ENCODE measurements at places on chromosomes 13 and 19.
A peak's percentile ranks its signal among the peaks of the same experiment; 100 is the strongest.

- DNase-seq = no peak
Measured at GRCh38 chr19:4090356-4091220, 23.9 kb upstream of the ZBTB7A start.

DNA sequence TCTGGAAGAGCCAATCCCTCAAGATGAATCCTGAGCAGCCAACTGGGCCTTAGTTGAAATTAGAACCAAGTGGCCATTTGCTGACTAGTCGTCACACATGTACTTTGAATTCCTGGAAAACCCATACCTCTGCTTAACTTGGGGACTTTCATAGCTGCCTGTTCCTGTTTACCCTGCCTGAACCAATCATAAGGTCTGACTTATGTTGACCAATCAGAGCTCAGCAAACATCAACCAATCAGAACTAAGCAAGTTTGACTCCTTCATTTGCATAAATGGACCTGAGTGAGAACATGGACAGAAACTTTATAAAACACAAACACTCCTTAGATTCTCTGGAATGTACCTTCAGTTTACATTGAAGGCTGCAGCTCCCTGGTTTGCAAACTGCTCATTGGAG, 50.8 kb downstream of the LATS2 start:
- no peak for DNase-seq

DNA sequence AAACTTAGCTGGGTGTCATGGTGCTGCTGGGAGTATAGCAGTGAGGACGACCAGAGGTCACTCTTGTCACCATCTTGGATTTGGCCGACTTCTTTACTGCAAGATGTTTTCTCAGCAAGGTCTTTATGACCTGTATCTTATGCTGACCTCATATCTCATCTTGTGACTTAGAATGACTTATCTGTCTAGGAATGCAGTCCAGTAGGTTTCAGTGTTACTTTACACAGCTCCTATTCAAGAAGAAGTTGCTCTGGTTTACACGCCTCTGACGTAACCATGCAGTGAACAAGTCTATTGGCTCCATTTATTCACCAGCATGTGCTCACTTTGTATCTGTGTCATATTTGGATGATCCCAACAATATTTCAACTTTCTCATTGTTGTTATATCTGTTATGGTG, 26.7 kb downstream of the ZNF850 start:
- DNase-seq = no peak

DNA sequence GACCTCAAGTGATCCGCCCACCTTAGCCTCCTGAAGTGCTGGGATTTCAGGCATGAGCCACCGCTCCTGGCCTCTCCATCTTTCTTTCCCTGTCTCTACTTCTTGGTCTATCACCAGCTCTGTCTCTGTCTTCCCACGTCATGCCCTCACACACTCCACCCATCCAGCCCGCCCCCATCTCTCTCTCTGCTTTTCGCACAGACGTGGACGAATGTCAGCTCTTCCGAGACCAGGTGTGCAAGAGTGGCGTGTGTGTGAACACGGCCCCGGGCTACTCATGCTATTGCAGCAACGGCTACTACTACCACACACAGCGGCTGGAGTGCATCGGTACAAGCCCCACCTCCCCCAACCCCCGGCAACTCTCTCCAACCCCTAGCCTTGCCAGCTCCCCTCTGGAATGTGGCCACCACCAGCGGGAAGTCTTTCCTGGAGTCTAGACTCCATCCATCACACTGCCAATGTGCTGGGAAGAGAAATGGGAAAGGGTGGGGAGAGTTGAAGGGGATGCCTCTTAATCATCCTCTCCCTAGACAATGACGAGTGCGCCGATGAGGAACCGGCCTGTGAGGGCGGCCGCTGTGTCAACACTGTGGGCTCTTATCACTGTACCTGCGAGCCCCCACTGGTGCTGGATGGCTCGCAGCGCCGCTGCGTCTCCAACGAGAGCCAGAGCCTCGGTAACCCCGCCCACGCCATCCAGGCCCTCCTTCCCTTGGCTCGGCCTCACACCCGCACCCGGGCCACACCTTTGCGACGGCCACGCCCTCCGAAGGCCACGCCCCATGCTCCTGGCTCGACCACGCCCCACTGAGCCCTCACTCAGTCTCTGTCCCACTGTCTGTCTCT, 22.5 kb downstream of the LTBP4 start:
- DNase-seq = peak; percentile 93

DNA sequence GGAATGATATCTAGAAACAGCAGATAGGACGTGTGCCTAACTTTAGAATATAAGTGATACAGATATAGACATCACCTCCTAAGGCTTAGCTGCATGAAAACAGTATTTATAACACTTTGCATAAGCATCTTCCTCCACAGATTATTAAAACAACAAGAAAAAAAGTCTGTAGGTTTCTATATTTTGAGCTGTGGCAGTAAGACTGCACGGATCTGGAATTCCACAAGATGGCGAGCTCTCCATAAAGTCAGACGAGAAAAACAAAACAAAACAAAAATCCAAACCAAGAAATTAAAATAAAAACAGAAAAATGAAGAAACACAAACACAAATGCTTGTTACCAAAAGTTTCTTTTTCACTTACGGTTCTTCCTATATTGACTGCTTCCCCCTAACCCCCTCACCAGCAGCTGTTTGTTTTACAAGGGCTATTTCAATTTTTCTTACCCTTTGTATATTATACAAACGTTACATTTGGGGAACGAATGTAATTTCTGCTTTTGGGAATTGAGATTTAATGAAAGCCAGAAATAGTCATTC, 285.8 kb downstream of the MYO16 start:
- no peak for DNase-seq

DNA sequence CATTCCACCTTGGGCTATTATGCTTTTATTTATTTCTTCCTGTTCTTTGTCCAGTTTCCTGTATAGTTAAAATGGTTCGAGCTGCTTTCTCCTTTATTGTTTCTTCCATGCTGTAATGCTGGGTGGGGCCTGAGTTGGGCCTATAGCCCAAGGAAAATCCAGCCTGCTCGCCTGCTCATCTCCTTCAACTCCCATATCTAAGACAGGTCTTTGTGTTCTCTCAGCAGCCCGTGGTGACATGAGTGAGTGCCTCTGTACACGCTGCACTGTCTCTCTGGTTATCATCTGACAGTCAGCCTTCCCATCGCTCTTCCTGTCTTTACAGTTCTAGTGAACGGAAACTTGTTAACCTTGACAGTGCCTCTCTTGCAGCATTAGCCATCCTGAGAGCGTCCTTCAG, 221.9 kb upstream of the SLC10A2 start:
- DNase-seq = no peak

GRCh38 chr19:45972947-45973540, 621 bp downstream of the NOVA2 start:
- DNase-seq = no peak

DNA sequence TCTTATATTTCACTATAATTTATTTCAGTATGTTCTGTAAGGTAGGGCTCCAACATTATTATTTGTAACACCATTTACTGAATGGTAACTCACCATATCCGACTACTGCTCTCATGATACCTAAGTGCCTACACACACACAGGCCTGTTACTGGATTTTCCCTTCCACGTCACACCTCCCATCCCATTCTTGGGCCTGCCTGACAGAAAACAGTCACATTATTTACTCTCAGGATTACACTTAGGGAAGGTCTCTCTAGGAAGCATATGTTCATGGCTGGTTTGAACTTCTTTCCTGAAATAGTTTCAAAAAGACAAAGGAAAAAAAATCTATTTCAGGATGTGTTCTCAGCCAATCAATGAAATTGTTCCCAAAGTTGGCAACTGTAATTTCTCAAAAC, 102.3 kb upstream of the DOCK9 start:
- no peak for DNase-seq

GRCh38 chr13:101841698-101842097, 389.2 kb downstream of the ITGBL1 start:
- DNase-seq = no peak

DNA sequence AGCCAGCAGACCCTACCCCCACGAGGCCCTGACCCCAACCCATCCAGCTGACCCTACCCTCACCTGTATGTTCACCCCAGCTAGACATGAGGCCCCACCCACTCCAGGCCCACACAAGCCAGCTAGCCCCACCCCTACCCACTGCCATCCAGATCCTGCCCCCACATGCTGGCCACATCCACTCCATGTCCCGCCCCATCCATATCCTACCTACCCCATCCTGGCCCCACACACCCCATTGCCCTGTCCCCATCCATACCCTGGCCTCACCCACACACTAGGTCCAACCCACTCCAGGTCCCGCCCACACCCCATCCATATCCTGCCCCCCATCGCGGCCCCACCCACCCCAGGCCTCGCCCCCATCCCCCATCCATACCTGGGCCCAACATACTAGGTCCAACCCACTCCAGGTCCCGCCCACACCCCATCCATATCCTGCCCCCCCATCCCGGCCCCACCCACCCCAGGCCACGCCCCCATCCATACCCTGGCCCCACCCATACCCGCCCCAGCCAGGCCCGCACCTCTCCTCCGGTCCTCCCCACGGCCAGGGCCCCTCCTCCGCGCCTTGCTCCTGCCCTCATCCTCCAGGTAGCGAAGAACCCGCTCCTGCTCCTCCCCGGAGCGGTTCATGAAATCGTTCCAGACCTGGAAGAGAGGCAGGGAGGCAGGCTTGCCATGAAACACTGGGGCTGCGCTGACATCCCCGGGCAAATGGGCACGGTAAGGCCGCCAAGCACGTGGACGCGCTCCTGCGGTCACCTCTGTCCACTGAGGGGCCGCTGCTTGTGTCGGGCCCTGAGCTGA, 7.2 kb downstream of the RNU6-9 start:
- no peak for DNase-seq

- no peak for DNase-seq
Measured at GRCh38 chr19:5948752-5949564, 29.0 kb downstream of the RANBP3 start.

GRCh38 chr19:756821-757688, 6.1 kb downstream of the MISP start:
- no peak for DNase-seq

DNA sequence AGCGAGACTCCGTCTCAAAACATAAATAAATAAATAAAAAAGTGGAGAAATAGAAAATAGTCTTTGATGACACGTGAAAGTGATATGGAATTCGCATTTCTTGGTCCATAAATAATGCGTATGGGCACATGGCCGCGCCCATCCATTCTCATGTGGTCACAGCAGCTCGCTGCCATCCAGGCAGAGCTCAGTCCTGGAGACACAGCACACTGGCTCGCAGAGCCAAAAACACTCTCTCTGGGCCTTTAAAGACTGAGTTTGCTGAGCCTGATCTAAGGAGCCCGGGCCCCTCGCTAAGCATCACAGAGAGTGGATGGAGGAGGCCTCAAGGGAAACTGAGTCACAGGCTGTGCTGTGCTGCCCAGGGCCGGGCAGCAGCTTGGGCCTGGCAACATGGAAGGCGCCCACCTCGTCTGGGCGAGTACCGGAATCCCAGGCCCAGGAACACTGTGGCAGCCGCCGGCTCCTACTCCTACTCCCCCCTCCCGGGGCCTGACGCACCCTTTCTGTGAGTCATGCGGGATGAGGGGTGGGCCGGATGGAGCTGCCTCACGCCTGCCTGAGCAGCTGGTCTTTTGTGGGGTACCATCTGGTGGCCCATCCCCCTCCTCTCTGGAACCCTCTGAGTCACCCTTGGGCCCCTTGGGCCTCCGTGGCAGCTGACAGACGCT, 28.9 kb upstream of the CACTIN start:
- no peak for DNase-seq

GRCh38 chr19:9309974-9310446, 372 bp upstream of the ZNF699 start:
- peak; percentile 96 for DNase-seq

DNA sequence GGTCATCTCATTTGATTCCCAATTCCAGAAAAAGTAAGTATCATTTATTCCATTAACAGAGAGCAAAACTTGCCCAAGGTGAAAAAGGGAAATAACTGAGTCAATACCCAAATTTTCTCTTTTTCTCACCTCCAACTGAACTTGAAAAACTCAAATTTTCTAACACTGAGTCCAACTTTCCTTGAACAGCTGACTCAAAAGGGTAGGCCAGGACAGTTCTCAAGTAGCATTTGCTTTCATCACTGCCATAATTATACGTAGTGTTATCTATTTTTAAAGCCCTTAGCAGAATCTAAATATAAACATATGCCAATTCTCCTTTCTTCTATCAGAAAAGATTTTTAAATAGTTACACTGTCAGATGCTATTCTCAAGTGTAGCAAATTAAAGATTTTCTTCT, 3.5 kb downstream of the N4BP2L2 start:
- no peak for DNase-seq

- no peak for DNase-seq
Measured at GRCh38 chr13:72653506-72653905, 73.9 kb downstream of the MZT1 start.
